HTR-8/SVneo (cell line): ENCODE measurements at places on chromosomes 16 and 17.
A peak's percentile ranks its signal among the peaks of the same experiment; 100 is the strongest.

- DNase-seq = no peak
Measured at GRCh38 chr17:73776351-73777130, 132.3 kb upstream of the SDK2 start.

- no peak for DNase-seq
Measured at GRCh38 chr16:11781773-11782172, 15.3 kb downstream of the ZC3H7A start.

GRCh38 chr16:60655514-60656153, 1380.6 kb downstream of the CDH8 start:
- DNase-seq = no peak

DNA sequence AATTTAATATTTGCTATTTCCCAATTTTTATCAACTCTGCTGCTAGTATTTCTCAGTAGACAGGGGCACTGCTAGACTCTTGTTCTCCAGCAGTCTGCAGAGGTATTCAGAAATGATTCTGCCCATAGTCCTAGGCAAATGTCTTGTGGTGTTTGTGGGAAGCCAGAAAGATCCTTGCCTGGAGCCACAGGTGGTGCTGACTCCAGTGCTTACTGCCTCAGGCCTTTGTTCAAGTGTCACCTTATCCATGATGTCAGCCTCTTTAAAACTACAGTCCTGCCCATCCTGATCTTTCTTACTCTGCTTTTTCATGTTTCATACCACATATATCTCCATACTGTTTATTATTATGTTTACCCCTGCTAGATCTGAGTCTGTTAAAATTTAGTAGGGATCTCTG, 26.5 kb downstream of the ZSWIM7 start:
- no peak for DNase-seq

DNA sequence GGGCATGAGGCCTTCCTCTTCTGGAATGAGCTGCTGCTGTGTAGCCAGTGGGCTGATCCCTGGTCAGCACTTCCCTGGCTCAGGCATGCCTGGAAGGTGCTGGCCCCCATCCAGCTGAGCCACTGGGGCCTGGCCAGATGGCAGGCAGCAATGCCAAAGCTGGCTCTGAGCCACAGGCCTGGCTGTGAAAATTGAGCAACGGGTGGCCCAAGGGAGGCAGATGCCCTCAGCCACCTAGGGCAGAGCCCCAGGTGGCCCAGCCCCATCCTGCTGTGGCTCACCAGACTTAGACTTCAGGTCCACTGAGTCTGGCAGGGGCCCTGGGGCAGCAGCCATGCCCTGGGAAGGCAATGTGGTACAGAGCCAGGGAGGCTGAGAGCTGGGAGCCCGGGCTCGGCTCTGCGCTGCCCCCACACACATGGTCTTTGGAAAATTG, 8.5 kb upstream of the CRHR1 start:
- DNase-seq = peak; percentile 56

DNA sequence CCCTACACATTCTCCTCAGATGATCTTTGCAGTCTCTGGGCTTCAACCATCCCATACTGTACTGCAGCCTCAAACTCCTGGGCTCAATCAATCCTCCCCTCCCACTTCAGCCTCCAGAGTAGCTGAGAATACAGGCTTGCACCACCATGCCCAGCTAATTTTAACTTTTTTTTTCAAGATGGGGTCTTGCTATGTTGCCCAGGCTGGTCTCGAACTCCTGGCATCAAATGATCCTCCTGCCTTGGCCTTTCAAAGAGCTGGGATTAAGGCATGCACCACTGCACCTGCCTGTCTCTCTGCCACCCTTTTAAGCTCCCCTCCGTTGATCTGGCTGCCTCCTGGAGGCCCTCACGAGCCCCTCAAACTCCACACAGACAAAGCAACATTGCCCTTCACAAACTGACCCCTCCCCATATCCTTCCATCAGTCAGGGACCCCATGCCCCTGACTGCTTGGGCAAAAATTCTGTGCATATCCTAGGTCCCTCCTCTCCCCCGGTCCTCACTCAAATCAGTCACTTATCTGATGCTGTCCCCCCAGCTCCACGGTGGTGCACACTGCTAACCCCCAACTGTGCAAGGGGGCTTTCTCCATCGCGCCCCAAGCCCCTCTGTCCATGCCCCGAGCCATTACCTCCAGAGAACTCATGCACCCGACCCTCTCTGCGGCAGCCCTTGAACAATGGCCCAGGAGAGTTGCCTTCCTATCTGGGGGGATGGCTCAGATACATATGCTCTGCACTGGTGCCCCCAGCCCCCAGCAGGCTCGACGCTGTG, 252.9 kb downstream of the KATNIP start:
- no peak for DNase-seq

DNA sequence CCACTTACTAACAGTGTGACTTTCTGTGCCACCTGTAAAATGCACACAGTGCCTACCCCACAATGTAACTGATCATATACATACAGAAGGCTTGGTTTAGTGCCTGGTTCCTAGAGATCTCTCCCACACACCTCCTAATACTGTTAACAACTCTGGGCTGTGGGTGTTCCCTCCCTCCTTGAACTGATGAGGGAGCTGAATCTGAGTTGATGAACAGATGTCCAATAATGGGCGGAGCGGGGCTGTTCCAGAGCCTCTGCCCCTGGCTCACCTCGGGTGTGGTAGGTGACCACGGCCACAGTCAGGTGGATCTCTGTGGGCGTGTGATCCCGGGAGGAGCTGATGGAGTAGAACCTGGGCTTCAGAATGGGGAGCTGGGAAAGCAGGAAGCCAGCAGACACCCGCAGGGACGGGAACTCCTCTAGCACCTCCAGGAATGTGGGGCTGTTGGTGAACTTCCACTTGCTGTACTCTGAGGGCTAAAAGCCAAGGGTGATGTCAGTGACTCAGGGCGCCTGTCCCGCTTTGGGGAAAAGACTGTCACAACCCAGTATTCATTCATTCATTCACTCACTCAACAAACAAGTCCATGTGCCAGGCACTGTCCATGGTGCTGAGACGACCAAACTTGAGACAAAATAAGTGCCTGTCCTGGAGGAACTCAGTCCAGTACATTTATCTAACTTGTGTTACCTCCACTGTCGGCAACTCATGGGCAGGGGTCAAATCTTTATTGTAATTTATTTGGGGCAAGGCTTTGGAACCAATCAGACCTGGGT, 37.6 kb downstream of the NOS2 start:
- DNase-seq = no peak
